ENCODE measurements at places on chromosomes 5 and 9. TPM values are rescaled to one million over a fixed set of nuclear protein-coding genes. Genes with fewer than 3 reads are reported as not detected.

The VDAC1 gene
- total RNA-seq = 159 TPM

The CCDC192 gene
- not detected for total RNA-seq

The BTNL3 gene
- not detected for total RNA-seq

The PCDHA1 gene
- total RNA-seq = 0.71 TPM

The ANGPTL2 gene
- total RNA-seq = 26.6 TPM

The FOXD4L6 gene
- not detected for total RNA-seq

The SPARC gene
- 2,277 TPM for total RNA-seq

The SHISAL2B gene
- total RNA-seq = not detected

The GNPDA1 gene
- 68.6 TPM for total RNA-seq

The FAM200C gene
- total RNA-seq = 25.1 TPM

The SMIM33 gene
- not detected for total RNA-seq

The ENHO gene
- total RNA-seq = 3.4 TPM

The ADAMTS2 gene
- total RNA-seq = 68.9 TPM

The ISL1 gene
- total RNA-seq = 29.4 TPM

The SPINK6 gene
- total RNA-seq = not detected

The PLPPR1 gene
- total RNA-seq = 73.4 TPM

The SLC26A2 gene
- total RNA-seq = 17.7 TPM

The RGS7BP gene
- total RNA-seq = 3.8 TPM

The MYMK gene
- total RNA-seq = 2.1 TPM

The ANKRD18B gene
- 3.3 TPM for total RNA-seq

The CLIC3 gene
- total RNA-seq = 1.1 TPM

The IRX4 gene
- total RNA-seq = 0.55 TPM

The LHX3 gene
- total RNA-seq = 18.5 TPM

The IFNA7 gene
- total RNA-seq = not detected

The NINJ1 gene
- 23.4 TPM for total RNA-seq

The DNAH5 gene
- 0.49 TPM for total RNA-seq

The HTR4 gene
- 0.27 TPM for total RNA-seq

The NUTM2F gene
- not detected for total RNA-seq

The PTGS1 gene
- 3.2 TPM for total RNA-seq
